ENCODE measurements at places on chromosomes 7 and 10.

DNA sequence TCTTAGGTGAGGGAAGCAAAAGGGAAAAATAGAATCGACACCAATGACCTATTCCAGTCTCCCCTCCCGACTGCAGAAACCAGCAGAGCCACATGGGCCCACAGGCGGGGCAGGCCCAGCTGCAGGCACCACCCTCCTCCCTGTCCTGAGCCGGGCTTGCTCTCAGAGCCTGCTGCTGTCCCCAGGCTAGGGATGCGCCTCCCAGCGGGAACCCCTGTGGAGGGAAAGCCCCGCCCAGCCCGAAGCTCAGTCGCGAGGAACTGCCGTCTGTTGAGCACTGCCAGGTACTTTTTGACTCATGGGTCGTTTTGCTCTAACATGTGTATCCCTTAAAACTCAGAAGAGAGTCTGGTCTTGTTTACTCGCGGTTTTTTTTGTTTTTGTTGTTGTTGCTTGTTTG is 124.5 kb upstream of the RET start:
- DNase-seq, result no peak

DNA sequence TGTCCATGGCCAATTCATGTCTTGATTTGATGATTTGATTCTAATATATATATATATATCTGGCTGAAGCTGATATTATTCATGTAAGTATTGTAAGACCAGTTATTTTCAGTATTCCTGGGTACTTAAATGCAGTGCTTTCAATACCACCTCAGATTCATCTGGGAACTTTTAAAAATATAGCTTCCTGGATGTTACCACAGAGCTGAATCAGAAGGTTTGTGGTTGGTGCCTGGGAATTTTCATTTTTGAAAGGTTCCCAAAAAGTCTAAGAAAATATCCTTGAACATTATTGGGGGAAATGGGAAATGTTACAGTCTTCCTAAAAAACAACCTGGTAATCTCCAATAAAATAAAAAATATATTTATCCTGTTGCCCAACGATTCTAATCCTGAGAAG is 10.7 kb upstream of the PPP3CB start:
- DNase-seq, result no peak

DNA sequence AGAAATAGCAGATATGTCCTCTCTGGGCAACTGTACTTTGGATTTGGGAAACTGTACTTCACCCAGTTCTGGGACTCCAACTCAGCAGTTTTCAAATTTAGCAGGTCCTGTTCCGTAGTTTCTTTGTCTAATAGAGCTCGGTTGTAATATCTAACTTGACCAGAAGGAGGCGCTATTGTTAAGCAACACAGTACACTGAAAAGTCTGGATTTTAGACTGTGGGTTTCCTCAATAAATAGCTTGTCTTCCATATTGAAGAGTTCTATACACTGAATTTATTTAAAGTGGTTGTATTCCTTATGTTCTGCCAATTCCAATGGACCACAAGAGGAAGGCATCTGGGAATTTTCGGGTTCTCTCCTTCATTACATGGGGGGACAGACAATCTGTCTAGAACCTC is 39.8 kb downstream of the ELFN1 start:
- DNase-seq, result peak; percentile 26

DNA sequence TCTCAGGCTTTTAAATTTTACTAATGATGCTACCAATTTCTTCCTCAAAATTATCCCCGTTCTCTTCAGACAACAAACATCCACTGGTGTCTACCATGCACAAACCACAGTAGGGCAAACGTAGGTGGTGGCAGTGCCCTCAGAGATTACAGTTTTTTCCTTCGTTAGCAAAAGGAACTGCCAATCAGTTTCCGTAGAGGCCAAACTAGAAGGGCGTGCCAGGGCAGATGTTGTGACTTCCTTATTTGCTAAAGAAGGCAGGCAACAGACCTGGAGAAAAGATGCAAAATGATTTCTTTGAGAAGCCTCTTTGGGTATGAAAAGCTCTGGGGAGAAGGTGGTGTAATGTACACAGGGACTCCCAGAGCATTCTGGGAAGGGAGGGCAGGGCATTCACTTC is 7.6 kb upstream of the FAM180A start:
- DNase-seq, result peak; percentile 68

DNA sequence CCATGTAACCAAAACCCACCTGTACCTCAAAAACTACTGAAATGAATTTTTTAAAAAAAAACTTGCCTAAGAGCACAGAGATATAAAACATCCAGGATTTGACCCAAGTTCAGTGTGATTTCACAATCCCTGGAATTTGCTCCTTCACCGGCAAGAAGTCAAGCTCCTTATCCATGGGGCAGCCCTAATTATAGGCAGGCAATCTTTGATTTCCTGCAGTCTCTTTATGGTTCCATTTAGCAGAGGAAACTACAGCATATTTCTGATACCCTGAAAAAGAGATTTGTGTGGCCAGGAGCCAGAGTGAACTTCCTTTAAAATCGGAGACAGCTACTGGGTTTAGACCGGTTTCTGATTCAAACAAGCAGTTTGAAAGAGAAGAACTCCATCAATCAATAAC is 154.1 kb downstream of the CALN1 start:
- DNase-seq, result no peak

DNA sequence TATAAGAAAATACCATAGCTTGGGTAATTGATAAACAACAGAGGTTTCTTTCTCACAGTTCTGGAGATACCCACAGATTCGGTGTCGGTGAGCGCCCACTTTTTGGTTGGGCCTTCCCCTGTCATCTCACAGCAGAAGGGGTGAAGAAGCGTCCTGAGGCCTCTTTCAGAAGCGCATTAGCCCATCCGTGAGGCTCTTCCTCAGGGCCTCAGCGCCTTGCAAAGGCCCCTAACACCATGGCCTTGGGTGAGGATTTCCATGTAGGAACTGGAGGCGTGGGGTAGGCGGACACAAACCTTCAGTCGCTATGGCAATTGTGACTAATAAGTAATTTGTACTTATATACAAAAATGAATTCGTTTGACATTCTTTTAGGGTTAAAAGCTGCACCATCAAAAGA is 316.0 kb downstream of the PTPRN2 start:
- no peak for DNase-seq

DNA sequence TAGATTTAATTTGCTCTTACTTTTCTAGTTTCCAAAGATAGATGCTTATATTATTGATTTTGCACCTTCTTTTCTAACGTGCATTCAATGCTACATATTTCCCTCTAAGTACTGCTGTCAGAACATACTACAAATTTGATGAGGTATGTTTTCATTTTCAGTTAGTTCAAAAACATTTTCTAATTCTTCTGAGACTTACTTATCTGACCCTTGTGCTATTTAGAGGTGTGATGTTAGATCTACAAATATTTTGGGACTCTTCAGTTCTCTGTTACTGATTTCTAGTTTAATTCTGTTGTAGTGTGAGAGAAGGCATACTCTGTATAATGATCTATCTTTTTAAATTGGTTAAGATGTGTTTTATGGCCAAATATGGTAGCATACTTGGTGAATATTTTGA is 97.8 kb upstream of the TMEM168 start:
- no peak for DNase-seq

GRCh38 chr10:124092250-124092859 is 1.0 kb downstream of the CHST15 start:
- peak; percentile 33 for DNase-seq

- DNase-seq, result no peak
These were observed 156.7 kb downstream of the MBL2 start for GRCh38 chr10:52615756-52616394.

DNA sequence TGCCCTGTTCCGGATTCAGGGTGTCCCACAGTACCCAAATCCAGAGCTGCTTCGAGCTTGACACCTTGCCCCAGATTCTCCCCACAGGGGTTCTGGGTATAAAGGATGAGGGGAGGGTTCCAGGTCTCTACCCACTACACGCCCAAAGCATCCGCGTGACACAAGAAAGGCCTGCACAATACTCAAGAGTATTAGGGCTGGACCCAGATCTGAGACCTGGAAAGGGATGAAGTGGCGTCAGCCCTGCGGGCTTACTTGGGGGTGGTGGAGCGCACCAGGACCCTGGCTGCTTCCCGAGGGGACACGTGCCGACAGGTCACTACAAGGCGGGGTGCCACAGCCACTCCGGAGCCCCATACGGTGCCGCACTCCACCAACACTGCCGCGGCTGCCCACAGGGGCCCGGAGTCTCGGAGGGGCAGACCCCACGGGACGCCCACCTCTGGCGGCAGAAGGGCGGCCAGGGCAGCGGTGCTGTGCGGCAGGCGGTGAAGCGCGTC is 1.3 kb downstream of the TYSND1 start:
- DNase-seq, result no peak

GRCh38 chr10:72073708-72074573 is 14.4 kb downstream of the SPOCK2 start:
- DNase-seq, result no peak

DNA sequence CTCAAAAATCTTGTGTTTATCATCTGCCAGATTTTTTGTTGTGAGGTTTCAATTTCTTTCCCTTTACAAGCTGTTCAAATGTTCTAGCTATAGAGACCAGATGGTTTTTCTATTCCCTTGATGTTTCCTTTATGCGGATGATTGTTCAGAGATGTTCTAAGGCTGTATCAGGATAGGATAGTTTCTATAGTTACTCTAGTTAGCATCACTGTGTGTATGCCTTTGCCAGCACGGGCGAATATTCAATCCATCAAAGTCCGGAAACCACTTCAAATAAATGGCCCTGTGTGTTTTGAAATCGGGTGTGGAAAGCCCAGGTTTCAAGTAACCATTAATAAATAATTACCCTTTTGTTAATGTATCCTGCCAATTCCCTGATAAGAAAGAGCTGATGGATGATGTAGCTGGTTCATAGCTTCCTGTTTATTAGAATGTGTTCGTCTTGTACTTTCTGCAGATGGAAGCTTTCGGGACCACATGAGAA is 149.8 kb upstream of the PRKCQ start:
- DNase-seq, result no peak

- no peak for DNase-seq
These were observed 160.0 kb downstream of the NEBL start for GRCh38 chr10:20737107-20737506.

DNA sequence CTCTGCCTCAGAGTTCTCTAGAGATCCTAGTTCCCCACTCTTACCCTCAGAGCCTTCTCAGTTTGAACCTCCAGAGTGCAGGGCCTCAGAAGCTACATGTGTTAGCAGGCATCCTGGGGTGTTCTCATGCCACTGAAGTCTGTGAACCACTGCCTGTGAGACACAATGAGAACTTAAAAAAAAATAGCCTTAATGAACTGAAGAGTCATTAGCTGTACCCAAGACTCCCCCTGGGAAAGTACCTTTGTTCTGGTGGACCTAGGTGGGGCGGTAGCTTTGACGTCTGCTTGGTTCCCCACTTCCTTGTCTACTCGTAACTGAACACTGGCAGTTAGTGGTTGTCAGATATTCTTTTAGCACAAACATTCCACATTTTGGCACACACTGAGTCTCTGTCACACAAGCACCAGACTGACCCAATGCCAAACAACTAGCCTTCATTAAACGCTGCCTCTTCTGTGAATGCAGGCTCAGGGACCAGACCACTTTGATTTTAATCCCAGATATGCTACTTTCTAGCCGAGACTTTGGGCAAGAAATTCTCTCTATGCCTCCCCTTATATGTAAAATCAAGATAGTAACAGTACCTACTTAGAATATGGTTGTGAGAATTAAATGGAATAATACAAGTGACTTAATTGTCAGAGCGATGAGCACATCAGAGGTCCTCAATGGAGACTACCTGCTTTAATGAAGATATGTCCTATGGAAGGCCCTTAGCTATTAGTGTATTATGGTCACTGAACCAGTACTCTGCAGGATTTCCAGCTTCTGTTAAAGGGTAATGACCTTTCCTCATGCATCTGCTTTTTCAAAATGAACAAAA is 75.3 kb upstream of the CC2D2B start:
- peak; percentile 21 for DNase-seq

GRCh38 chr7:128884561-128885369 is 22.1 kb downstream of the ATP6V1F start:
- DNase-seq, result no peak

DNA sequence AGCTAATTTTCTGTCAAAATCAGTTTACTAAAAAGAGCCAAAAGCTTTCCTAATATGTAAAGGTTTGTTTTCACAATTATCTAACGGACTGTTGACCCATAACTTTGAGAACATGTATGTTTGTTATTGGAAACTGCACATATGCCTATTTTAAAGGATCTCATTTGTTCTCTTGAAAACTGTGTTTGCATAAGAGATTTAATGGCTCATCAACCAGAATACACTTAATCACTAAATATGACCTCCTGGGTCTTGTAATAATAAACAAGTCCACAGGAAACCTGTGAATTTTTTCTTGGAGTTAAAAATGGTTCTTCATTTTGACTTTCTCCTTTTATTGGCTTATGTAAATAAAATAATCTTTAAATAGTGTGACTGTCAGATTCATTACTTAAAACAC is 48.3 kb upstream of the STEAP1B start:
- no peak for DNase-seq

GRCh38 chr10:127552446-127552845 is 3.3 kb downstream of the NPS start:
- DNase-seq, result no peak

DNA sequence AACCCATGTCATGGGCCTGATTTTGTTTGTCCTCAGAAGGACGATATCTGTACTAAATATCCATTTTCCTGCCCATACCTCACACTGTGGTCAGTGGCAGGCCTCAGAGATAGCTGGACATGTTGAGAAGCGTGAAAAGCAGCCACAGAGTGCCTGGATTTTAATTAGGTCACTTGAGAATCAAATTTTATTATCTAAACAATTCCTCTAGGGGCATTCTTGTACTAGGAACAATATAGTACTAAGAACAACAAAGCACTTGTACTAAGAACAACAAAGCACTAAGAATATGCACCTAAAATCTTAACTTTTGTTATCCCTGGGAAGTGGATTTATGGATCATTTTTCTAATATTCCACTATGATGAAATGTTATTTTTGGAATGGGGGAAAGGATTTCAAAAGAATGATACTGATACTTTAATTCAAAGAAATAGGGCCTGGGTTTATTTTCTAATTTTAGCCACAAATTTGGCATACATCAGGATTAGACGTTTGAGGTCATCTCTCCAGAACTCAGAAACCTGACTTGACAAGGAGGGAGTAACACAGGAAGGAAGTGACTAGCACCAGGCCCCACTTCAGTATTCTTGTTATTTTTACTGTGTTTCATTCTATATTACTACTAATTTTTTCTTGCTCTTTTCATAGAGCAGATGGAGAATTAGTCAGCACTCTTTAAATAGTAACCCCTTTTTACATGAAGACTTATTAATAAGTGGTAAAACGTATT is 112.2 kb downstream of the EXOC4 start:
- peak; percentile 35 for DNase-seq

- no peak for DNase-seq
These were observed 5.8 kb upstream of the AGMO start for GRCh38 chr7:15567652-15568051.

- DNase-seq, result no peak
These were observed 29.9 kb downstream of the UMAD1 start for GRCh38 chr7:7670490-7670889.

DNA sequence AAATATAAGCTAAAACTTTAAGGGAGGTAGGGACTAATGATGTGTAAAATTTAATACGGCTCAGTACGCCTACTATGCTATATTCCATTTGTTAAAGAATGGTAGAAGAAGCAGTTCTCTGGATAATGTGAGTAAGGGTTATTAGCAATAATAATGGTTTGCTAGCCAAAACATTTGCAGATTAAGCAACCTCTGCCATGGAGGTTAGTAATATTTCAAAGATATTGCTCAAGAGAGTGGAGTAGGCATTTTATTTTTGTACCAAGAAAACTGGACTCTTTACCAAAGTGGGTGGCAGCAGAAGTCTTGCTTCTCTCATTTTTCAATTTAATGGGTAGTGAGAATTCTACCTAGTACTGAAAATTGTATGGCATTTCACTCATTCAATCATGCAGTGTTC is 158.9 kb upstream of the TMEM106B start:
- DNase-seq, result no peak
